ENCODE measurements at places on chromosomes 12 and 14.

DNA sequence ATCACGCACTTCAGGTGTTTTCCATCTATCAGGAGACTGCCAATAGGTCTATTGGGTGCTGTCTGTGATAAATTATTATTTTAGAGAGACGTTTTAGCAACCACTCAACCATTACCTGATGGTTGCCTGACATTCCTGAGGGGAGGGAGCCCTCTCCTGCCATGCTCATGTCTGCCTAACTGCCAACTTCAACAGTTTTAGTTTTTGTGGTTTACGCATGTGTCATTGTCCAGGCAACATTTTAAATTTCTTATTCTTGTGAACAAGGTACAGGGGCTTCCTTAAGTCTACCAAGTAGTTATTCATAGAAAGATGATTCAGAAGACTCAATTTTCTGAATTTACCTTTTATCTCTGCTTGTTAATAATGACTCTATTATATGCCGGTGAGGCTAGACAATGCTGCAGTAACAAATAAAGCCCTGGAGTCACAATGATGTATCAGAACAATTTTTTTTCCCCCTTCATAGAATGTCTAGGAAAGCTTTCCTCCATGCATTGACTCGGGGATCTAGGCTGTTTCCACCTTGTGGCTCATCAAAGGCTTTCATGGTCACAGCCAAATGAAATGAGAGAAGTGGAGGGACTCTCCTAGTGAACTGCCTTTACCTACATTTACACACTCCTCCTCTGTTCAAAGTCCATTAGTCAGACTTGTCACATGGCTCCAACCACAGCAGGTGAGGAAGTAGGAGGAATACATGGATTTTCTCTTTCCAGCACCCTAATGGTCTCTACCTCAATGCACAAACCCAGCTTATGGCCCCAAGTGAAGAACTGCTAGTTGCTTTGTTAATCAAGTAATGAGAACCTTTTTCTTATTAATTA is 225.8 kb downstream of the CRADD start:
- DNase-seq, result no peak
- no peaks in the 10 kb centered on the region for H3K4me1 ChIP-seq
- H3K27ac ChIP-seq, result no peak overlapping the region
- H3K4me3 ChIP-seq, result no peak overlapping the region

- H3K4me3 ChIP-seq, result no peak overlapping the region
- no peaks in the 10 kb centered on the region for H3K36me3 ChIP-seq
- peaks cover 11% of the 10 kb centered on the region for H3K4me1 ChIP-seq
- H3K27me3 ChIP-seq, result peaks cover 73% of the 10 kb centered on the region
- no peak overlapping the region for H3K27ac ChIP-seq
Measured at GRCh38 chr12:116874324-116874995, 6.8 kb downstream of the HRK start.

DNA sequence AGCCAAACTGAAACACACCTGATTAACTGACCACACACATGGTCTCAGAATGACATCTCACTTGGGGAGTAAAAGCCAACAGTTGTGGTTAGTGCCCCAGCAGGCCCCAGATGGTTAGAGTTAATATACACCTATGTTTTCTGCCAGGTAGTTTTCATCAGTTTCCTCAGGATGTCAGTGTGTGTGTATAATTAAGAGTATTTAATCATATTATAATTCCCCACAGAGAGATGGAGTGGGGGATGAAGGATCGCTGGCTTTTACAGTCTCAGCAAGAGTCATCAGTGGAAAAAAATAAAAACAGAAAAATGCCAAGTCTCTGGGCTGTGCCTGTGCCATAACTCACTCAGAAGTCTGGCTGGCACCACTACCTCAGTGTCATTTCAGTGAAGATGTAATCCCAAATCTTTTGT is 412.5 kb downstream of the ZFP36L1 start:
- no peak overlapping the region for H3K27ac ChIP-seq
- DNase-seq, result no peak
- no peaks in the 10 kb centered on the region for H3K27me3 ChIP-seq

GRCh38 chr12:77232045-77232444 is 166.7 kb upstream of the E2F7 start:
- DNase-seq, result no peak
- H3K36me3 ChIP-seq, result no peaks in the 10 kb centered on the region
- no peaks in the 10 kb centered on the region for H3K4me1 ChIP-seq
- H3K27ac ChIP-seq, result no peak overlapping the region

GRCh38 chr12:12331896-12332295 is 18.1 kb downstream of the MANSC1 start:
- no peak for DNase-seq
- H3K4me3 ChIP-seq, result no peak overlapping the region
- H3K27ac ChIP-seq, result no peak overlapping the region
- H3K36me3 ChIP-seq, result no peaks in the 10 kb centered on the region

DNA sequence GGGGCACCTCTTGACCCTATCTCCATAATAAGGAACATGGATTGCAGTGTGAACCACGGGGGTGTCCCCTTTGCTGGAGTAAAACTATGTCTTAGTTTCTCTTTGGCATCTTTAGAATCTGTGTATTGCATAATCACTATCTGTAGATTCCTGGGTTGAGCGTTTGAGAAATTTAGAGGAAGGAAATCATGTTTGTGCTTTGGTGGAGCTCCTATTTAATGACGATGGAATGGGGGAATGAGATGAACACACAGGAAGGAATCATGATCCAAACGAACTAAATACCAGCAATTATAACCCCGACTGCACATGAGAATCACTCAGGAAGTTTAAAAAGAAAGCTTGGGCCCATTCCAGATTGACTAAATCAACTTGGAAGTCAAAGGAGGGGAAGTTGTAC is 1.3 kb upstream of the MYG1 start:
- H3K4me1 ChIP-seq, result peaks cover 63% of the 10 kb centered on the region
- H3K27me3 ChIP-seq, result no peaks in the 10 kb centered on the region
- DNase-seq, result no peak

Data from central memory CD8-positive, alpha-beta T cell (primary cell).